LoVo (cell line): ENCODE measurements at places on chromosomes 12 and 14.

DNA sequence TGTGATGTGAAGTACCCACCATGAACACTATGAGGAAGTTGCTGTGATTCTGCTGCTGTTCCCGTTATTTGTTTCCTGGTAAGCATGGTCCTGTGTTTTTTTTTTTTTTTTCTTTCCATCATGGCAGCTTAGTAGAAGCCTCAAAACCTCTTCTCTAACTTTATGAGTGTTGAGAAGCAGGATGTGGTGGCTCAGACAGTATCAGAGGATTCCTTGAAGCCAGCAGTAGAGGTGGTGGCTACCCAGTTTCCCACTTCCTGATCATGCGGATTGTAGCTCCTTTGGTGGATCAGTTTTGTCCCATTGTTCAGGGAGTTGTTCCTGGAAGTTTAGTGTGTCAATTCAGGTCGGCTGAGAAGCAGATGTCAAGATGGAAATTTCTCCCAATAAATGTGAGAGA, 175.8 kb downstream of the ATP23 start:
- no peak for DNase-seq

- no peak for DNase-seq
These were observed 259.9 kb upstream of the GARIN6 start for GRCh38 chr12:99387661-99388060.

DNA sequence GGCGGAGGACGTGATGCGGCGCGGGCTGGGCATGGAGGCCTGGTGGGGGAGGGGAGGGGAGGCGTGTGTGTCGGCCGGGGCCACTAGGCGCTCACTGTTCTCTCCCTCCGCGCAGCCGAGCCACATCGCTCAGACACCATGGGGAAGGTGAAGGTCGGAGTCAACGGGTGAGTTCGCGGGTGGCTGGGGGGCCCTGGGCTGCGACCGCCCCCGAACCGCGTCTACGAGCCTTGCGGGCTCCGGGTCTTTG, 303 bp downstream of the GAPDH start:
- DNase-seq = no peak

- DNase-seq = no peak
These were observed 18.5 kb downstream of the ELK3 start for GRCh38 chr12:96212456-96213375.

DNA sequence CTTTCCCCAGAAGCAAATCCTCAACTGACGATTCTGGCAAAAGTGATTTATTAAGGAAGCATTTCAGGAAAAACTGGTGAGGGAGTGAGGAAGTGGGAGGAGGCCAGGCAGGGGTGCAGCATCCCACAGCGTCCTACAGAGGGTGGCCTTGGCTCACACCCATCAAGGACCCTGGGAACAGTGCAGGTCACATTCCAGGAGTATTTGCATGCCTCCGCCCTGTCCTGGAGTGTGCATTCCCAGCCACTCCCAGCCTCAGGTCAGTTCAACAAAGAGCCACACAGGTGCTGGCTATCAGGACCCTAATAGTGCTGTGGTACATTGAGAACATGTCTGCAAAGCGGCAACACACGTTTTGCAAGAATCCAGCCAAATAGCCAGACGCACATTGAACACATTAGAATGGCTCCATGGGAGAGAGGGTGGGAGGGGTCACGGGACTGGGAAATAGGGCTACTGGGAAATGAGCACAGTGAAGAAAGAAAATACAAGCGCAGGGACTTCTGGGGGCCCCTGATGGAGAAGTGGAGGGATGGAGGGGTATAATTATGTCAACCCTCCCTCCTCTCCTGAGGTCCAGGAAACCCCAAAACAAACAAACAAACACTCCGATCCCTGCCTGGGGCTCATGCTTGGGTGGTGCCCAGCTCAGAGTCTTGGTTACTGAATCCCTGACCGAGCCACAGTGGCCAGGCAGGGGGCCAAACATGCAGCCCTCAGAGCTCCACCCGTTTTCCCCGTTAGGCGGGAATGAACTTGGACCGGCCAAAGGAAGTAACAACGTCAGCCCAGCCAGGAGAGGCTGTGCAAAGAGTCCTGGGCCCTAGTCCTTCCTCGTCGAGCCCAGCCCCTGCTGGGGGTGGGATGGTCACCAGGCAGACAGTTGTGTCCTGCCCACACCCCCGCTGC, 36.5 kb downstream of the CMKLR1 start:
- DNase-seq = peak; percentile 87

DNA sequence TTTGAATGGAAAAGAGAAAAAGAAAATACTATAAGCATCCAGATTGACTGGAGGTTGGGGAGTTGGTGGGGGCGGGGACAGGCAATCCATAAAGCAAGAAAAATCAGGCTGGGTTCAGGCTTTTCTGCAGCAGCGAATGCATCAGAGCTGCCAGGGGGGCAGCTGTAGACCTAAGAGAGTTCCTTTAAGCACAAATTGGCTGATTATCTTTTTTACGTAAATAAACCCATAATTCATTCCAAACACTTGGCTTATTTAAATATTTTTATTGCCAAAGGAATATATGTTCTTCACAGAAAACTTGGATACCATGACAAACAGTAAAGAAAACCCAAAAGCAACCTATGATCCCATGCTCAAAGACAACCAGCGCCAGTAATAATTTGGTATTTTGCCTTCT, 10.2 kb downstream of the BDKRB2 start:
- no peak for DNase-seq

DNA sequence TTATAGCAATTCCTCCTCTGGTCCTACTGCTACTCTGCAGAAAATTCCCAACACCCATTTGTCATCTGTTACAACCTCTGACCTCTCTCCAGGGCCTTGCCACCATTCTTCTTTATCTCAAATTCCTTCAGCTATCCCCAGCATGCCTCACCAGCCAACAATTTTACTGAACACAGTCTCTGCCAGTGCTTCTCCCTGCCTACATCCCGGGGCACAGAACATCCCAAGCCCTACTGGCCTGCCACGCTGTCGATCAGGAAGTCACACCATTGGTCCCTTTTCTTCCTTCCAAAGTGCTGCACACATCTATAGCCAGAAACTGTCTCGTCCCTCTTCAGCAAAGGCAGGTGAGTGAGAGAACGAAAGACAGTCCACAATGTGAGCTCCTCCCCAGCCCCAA, 122.1 kb downstream of the TTLL5 start:
- no peak for DNase-seq

- DNase-seq = no peak
These were observed 51.5 kb downstream of the DIP2B start for GRCh38 chr12:50556273-50556672.

DNA sequence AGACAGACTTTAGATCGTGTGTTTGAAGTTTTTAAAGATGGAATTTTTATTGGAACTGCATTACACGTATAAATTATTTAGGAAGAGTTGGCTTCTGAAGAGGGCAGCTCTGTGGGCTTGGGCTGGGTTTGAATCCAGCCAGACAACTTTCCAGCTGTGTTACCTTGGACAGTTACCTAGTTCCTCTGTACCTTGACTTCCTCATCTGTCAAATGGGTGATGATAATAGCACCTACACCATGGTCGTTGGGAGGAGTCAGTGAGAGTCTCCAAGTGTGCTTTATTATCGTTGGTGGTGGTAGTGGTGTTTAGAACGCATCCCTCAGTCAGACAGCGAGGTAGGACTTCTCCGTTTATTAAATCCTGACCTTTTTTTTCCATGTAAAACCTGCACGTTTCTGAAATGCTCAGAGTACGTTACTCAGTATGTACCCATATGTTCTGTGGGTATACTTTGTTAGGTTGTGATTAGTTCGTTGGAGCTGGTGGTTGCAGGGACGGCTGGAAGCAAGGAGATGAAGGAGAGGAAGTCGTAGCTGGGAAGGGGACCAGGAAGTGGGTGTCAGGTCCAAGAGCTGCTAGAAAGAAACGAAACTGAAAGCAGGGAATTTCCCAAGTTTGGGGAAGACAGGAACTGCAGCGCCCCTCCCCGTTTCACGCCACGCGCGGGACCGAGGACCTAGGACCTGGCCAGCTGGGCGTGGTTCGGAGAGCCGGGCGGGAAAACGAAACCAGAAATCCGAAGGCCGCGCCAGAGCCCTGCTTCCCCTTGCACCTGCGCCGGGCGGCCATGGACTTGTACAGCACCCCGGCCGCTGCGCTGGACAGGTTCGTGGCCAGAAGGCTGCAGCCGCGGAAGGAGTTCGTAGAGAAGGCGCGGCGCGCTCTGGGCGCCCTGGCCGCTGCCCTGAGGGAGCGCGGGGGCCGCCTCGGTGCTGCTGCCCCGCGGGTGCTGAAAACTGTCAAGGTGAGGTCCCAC, at the start of gene OAS3:
Gene OAS3, plus strand, starts transcription at position 734 of the 979 bp plus-strand sequence. Its CDS starts 57 bp downstream, at position 791.
- DNase-seq = peak; percentile 90

DNA sequence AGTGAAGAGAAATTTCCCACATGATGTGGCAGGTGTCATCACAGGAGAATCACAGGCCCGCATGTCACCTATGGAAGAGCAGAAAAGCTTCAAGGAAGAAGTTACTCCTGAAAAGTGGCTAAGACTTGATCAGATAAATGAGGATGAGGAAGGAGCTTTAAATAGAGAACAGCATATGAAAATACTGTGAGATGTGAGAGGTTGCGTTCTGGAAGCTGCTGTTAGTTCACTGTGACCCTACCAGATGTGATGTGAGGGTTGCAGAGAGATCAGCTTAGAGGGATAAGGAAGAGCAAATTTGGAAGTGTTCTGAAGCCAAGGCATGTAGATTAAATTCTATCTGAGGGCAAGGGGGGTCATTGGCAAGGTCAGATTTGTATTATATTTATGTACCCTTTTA, 17.1 kb downstream of the ERP27 start:
- no peak for DNase-seq

GRCh38 chr14:69675245-69675583, 63.8 kb downstream of the SUSD6 start:
- no peak for DNase-seq

- no peak for DNase-seq
These were observed 1031.6 kb downstream of the BCL11B start for GRCh38 chr14:98240376-98240775.
